CD4-positive, alpha-beta memory T cell (primary cell): ENCODE measurements at places on chromosomes 2 and 18. TPM values are rescaled to one million over a fixed set of nuclear protein-coding genes. Genes with fewer than 3 reads are reported as not detected.

RIT2 gene
- not detected for total RNA-seq

ADGRF3 gene
- 0.97 TPM for total RNA-seq

PIEZO2 gene
- total RNA-seq, result not detected

TLX2 gene
- total RNA-seq, result 0.53 TPM
